Common myeloid progenitor, CD34-positive (primary cell): ENCODE measurements at places on chromosomes 13 and 19.

GRCh38 chr19:55406091-55406825 lies 1.3 kb downstream of the UBE2S start:
- no peak for DNase-seq

DNA sequence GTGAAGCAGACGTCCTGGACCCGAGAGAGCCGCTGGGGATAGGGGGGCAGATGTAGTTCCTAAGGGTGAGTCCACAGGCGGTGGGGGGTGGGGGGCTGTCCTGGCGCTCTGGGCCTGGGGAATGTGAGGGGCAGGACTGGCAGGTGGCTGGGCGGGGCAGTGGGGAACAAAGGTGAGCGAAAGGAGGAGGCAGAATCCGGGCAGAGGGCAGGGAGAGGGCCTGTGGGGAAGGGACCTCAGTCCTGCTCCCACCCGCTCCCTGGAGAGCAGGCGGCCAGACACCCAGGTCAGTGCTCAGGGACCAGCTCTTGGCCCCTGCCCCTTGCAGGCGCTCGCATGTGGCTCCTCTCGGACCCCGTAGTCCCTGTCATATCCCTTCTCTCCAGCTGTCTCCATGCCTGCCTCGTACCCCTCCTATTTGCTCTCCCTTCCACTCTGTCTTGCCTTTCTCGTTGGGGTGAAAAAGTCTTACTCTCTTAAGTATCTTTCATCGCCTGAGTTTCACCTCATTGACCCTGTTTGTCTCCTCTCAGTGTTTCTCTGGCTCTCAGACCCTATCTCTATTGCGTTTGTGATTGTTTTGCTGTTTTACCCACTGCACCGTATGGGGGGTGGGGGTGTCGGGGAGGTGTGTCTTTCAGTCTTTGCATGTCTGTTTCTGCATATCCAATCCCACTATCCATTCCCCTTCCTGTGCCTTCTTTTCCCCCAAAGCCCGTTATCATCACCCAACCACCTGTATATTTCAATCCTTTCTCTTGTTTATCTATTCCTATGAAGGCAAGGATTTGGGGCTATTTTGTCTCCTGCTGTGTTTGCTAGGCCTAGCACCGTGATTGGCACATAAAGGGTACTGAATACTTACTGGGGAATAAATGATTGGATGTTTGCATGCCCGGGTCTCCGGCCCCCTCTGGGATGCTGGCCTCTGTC lies 5.8 kb downstream of the SPHK2 start:
- DNase-seq: no peak

GRCh38 chr19:39196860-39197562 lies at the start of gene NCCRP1:
Gene NCCRP1 (plus strand): TSS chr19:39196964. CDS start chr19:39196983, 19 bp downstream.
- no peak for DNase-seq

DNA sequence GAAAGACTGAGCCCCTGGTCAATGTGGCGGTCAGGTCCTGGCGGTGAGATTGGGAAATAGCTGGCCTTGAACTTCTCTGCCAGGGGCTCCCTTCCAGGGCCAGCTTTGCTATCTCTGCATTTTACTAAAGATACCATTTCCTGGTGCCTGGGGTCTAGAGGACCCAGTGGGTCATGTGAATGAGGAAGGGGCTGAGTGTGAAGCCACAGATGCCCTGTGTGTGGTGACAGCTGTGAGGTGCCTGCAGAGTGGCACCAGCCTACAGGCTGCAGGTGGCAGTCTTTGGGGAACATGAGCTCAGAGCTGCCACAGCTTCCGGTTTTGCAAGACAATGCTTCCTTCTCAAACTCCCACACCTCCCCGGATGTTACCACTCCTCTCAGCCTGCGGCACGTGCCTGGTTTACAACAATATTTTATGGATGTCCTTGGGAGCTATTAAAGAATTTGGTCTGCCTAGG lies 5.2 kb upstream of the MLNR start:
- DNase-seq: peak; percentile 83

DNA sequence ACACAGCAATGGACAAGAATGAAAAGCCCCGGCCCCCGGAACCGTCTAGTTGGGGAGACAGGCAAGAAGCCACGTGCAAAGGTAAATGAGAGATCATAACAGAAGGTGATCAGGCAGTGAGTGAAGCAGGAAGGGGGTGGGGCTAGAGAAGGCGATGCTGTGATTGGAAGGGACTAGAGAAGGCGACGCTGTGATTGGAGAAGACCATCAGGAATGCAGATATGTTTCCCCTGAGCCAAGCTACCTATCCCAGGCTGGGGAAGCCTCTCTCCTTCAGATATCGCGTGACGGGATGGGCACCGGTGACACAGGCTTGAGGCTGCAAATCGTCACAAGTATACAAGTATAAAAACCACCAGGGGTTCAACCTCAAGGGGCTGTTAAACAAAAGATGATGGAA lies 21.8 kb downstream of the DCAF15 start:
- no peak for DNase-seq

GRCh38 chr13:106551350-106551749 lies 15.9 kb upstream of the EFNB2 start:
- DNase-seq: no peak

- DNase-seq: no peak
These were observed 143.5 kb downstream of the DCT start for GRCh38 chr13:94335761-94336526.

DNA sequence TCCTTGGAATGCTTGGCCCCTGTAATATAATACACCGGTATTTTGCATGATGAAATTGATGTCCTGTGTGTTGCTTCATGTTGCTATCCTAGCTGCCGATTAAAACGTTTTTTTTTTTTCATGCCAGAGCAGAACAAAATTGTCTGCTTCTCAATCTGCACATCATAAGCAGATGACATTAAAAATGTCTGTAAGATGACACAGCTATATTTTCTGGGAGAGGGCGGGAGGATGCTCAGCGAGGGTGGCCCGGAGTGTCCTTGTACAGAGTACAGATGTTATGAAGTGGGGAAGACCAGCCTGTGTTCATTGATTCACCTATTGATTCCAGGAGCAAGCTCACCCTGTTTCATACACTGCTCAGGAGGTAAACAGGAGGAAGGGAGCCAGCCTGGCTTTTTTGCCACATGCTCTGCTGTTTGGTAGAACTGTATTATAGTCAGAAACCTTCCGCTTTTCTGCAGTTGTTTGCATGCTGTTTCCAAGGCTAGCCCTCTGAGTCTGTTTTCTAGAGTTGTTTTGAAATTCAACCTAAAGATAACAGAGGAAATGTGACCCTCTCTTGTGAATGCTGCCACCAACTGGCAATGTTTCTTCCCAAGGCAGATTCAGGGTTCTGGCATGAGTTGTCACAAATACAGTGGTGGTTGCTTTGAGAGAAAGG lies 4.7 kb upstream of the IRS2 start:
- DNase-seq: peak; percentile 89

DNA sequence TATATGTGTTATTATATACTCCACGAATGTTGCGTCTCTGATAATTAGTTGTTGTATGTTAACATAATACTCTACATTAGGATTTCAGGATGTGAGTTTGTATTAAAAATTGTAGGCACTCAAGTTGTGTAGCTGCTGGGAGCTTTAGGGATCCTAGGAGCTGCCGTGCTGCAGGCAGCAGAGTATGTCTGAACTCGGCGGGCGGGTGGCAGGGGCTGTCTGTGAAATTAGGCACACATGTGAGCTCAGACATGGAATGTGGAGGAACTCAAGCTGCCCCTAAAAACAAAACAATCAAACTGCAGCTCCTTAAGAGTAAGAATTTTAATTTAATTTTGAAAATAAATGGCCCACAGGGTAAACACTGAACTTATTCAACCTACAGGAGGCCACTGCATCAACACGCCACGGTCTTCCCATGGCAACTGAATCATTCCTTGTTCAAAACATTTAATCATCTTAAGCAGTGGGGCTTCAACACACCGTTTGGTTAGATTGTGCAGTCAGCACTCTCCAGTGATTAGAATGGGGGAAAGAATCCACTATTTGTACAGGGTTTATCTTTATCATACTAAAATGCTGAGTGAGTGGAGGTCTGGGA lies 22.7 kb downstream of the SERTM1 start:
- no peak for DNase-seq

DNA sequence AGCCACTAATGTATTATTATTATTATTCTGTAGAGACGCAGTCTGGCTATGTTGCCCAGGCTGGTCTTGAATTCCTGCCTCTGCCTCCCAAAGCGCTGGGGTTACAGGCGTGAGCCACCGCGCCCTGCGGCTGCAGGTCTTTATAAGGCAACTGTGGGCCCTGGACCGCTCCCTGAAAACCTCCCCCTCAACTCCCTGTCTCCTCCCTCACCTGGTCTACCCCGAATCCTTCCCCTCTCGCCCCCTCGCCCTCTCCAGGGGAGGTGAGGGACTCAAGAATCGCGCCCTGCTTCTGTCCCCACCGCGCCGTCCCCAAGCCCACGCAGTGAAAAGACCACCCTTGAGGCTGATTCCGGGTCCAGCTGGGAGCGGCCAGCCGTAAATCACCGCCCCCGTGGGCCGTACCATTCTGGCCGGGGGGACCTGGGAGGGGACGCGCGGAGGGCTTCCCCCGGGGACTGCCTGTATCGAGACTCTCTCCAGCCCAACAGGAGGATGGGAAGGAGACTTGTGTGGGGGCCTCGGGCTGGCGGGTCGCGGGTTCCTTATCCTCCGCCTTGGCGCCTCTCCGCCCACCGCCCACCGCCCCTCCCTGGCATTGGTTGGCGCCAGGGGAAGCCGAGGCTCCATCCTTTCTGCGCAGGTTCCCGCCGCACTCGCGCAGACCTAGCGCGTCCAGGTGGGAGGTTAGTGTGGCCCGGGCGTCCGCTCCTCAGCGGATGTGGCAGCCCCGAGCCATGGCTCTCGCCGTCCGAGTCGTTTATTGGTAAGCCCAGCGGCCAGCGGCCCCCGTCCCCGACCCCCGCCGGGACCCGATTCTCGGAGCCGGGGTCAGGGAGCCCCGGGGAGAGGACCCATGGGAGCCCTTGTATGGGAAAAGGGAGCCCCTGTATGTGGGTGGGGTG lies at the start of gene SELENOW:
Gene SELENOW (plus strand): TSS at position 655 of the 905 bp plus-strand sequence. CDS start 83 bp downstream, at position 738.
- DNase-seq: peak; percentile 64

DNA sequence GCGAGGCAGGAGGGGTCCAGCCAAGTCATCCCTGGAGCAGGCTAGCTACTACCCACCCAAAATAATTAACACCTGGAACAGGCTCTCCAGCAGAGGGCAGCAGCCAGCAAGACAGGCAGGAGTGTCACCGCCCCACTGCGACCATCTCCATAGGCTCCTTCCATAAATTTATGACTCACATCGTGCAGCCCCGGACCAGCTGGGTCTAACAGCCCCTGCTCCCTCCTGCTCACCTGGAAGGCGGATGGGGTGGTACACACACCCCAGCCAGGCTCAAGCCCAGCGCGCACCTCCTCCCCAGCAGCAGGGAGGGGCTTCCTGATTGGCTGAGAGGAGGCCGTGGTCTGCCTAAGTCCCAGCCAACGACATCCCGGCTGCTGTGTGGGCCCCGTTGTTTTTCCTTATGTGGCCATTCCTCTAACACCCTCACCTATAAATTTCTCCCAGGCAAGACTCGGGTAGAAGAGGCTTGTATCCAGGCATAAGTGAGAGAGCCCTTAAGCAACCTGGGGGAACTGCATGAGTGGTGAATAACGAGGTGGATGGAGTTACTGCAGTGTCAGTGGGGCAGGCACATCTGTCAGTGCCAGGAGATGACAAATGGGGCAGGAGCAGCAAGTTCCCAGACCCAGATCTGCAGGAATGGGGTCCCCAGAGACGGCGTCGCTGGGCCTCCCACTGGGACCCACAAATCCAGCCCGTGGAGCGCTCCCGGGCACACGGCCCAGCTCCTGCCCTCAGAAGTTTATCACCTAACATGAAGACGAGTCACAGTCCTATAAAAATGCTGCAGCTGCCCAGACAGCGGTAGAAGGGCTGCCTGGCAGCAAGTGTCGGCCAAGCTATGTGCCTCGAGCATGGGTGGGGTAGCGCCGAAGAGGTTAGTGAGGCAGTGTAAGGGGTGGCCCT lies 43.1 kb downstream of the CEBPG start:
- peak; percentile 88 for DNase-seq

DNA sequence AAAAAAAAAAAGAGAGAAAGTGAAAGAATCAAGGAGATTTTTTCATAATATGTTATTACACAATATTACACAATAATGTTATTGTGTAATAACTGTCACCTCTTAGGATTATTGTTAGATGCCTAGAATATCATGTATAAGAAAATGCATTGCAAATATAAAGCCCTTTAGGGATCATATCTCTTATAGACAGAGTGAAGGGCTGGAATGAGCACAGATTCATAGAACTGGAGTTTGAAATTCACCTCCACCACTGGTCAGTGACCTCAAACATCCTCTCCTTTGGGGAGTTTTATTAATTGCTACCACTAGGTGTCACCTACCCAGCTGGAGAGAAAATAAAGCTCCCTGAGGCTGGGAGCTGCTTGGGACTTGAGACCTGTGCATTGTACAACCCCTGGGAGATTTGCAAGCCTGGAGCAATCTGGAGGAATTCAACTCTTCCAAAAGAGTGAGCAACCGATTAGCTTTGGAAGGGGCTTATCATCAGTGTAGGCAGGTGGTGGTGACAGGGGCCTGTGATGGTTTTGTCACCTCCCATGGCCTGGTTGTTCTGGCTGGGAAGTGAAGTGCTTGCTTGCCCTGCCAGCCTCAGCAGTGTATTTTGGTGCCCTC lies 30.3 kb upstream of the FRY start:
- DNase-seq: peak; percentile 62

GRCh38 chr13:94708031-94708859 lies 4.1 kb downstream of the SOX21 start:
- peak; percentile 57 for DNase-seq

GRCh38 chr13:91135968-91136367 lies 211.5 kb upstream of the MIR17HG start:
- DNase-seq: no peak

- no peak for DNase-seq
These were observed 291.1 kb downstream of the LMO7 start for GRCh38 chr13:75927183-75927669.

- DNase-seq: no peak
These were observed 78.4 kb downstream of the DPF1 start for GRCh38 chr19:38145623-38146022.

DNA sequence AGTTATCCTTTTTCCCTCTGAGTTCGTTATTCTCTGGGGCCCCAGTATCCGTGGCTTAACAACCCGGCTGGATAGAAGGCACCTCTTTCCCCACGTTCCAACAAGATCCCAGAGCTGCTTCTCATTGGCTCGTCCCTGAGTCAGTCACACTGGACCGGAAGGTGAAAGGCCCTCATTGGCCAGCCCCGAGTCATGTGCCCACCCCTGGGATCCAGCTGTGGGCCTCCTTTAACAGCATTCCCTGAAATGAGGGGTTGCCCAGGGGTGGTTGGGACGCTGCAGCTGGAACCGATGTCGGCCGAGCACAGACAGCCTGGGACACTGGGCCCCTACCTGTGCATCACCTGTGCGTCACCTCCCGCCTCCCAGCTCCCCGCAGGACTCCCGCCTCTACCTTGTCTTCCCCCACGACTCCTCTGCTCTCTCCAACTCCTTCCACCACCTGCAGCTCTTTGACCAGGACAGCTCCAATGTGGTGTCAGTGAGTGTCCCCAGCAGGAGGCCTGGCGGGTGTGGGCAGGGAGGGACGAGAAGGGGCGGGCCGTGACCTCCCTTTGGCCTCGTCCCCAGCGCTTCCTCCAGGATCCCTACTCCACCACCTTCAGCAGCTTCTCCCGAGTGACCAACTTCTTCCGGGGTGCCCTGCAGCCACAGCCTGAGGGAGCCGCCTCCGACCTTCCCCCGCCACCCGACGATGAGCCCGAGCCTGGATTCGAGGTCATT lies 4.3 kb downstream of the TBC1D17 start:
- DNase-seq: no peak

GRCh38 chr13:109697936-109698335 lies 88.4 kb downstream of the IRS2 start:
- DNase-seq: no peak

GRCh38 chr13:46580362-46580839 lies 27.4 kb downstream of the LRCH1 start:
- DNase-seq: peak; percentile 41
